ENCODE measurements at places on chromosomes 4 and X.

DNA sequence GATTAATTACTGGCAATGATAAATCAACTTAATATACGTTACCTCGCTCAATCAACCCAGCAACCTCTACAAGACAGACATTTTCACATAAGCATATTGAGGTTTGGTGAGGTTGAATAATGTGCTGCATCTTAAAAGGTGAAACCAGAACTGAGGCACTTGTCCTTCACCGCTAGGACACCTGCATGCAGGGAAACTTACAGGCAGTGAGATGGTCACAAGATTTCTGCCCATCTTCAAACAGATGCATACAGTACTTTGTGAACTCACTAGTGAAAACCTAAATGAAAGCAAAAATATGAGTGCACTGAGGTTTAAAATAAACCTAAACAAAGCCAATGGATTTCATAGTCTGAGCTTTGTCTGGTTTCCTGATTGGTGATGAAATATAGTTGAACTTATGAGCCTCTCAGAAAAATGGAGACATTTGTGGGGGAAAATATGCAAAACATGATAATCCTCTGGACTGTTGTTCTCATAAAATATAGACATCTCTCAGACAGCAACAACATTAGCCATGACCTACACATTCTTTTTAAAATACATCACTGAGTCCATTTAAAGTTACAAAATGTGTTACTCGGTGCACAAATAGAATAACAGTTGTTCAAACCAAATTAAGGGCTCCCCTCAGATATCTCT lies 20.9 kb upstream of the PRSS12 start:
- DNase-seq, result no peak

DNA sequence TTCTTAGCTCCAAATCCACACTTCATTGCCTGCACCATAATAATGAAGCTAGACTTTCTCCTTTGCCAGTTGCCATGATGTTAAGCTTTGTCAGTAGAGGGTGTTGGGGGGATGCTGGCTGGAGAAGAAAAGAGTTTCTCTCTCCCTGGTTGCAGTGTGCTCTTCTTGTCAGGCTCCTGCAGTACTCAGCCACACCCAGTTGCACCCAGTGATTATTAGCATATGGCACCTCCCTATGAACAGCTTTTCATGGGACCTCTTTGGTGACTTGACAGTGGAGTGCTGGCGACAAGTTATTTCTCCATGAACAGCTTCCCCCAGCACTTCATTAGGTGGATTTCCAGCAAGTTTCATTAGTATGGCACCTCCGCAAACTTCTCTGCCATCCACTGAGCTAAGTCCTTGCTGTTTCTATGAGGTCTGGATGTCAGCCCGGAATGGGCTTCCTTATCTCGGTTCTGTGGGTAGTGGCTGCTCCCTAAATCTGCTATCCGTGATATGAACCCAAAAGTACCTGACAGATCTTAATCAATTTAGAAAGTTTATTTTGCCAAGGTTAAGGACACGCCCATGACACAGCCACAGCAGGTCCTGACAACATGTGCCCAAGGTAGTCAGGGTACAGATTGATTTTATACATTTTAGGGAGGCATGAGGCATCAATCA lies 18.8 kb upstream of the OTUD4 start:
- no peak for DNase-seq

- no peak for DNase-seq
Measured at GRCh38 chr4:119748853-119749252, 120.2 kb upstream of the PDE5A start.

GRCh38 chr4:185127021-185127925 lies 15.8 kb upstream of the SLC25A4 start:
- no peak for DNase-seq

DNA sequence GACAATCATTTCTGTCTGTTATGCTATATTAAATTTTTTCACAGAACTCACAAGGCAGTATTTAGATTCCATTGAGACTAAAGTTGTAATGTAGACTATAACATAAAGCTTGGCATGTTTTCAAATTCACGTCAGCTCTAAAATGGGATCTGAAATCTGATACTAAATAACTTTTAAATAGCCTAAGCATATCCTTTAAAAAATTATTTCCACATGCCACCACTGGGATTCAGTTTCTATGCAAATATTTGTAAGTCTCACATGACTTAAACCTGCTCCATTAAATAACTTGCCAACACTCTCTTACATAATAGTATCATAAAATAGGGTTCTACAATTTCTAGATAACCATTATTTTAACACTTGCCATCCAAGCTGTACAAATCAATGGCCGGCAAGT lies 32.4 kb downstream of the KLHL8 start:
- no peak for DNase-seq

- no peak for DNase-seq
Measured at GRCh38 chrX:109918753-109919152, 84.2 kb upstream of the TMEM164 start.

DNA sequence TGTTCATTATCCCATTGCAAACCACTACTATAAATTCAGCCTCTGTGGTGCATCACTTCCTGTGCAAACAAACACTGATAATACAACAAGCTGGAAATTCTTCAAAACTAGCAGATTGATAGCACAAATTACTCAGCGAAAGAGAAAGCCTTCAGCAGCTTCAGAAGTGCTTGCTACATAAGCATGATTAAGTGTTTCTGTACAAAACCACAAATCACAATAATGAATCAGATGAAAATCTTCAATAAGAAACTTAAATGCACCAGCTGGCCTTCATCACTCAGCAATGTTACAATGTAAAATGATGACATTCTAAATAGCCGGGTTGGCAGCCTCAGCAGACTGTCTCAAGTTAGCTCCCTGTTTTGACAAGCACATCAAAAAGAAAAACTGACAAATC lies 262.2 kb downstream of the SPOCK3 start:
- no peak for DNase-seq

DNA sequence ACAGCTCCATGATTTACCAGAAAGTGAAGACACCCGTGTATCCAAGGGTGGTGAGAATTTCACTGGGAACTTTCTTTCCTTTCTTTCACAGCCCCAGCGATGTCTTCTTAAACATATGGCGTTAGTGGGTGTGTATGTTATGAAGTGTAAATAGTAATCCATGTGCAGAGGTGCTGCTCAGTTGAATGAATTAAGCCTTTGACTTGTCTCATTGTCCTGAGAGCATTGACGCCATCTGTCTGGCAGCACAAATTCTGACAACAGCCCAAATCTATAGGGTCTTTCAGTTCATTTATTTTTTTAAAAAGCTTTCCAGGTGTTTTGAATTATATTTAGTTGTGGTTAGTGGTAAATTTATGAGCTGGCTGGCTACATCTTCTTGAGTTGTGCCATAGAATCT lies 69.4 kb downstream of the CLCN5 start:
- no peak for DNase-seq

Measured in stimulated activated CD4-positive, alpha-beta T cell treated with anti-CD3 and anti-CD28 coated beads, TNF-alpha, amount 100 ng/mL, for 1 hour (primary cell).